ENCODE measurements at places on chromosomes 5 and 9.

DNA sequence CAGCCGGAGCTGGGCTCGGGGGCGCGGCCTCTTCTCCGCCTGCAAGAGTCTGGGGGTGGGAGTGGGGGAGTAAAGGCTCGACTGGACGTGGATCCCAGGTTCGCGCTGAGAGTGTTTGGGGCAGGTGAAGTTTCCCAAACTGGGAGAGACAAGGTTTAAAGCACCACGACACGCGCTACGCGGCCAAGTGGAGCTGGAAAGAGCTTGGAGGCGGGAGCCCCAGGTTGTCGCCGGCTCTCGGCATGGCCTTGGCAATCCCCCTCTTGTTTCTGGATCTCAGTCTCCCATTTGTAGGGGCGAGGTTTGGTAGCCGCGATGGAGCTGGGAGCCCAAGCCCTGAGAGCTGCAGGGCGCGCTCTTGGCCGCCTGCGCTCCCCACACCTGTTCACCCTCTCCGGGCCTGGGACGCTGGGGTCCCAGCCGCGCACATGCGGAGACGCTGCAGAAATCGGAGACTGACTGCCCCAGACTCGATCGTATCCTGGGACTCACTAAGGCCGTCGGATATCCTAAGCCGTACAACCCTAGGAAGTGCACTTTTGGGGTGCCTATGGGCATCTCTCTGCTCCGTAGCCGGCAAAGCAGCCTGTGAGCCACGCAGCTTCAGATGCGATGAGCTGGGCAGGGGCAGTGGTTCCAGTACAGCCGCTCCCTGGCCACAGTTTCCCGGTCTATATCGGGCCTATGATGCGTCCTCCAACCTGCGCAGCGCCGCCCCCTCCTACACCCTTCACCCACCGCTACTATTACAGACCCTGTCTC, 937 bp downstream of the TMOD1 start:
- DNase-seq: no peak

- DNase-seq: no peak
These were observed 57.3 kb upstream of the RPL26L1 start for GRCh38 chr5:172901788-172902496.

- DNase-seq: no peak
These were observed 11.1 kb downstream of the ARSB start for GRCh38 chr5:78974011-78974410.

GRCh38 chr5:142825378-142826089, 55.4 kb downstream of the ARHGAP26 start:
- DNase-seq: no peak

DNA sequence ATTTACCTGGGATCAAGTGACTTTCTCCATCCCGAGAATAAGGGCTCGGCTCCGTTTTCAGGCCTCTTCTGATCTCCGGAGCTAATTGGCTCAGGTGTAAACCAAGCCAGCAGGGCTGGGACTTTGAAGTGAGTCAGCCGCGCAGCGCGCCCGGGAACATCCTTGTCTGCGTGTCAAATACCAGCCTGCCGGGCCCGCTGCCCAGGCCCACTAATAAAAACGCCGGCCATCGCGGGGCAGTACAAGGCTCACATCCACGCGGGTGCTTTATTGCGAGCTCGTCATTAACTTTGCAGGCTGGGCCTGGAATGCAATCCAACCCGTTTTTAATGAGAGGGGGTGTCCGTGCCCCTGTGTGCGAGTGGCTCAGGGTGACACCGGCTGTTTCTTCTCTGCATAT, 416.8 kb downstream of the IRX2 start:
- DNase-seq: peak; percentile 28

DNA sequence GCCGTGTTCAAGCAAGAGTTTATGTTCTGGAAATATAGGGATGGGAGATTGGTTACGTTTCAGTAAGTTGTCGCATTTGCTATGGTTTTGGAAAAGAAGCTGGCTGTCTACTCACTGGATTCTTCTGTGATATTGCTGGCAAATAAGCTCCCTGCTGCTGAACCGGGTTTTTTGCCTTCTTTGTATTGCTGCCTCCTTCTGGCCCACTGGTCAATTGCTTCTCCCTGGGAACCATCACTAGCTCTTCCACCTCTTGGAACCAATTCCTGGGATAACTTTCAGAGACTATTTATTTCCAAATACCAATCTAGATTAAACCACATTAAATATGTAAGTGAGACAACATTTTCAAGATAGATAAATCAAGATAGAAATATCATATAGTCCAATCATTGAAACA, 43.0 kb downstream of the NUDT12 start:
- DNase-seq: no peak

DNA sequence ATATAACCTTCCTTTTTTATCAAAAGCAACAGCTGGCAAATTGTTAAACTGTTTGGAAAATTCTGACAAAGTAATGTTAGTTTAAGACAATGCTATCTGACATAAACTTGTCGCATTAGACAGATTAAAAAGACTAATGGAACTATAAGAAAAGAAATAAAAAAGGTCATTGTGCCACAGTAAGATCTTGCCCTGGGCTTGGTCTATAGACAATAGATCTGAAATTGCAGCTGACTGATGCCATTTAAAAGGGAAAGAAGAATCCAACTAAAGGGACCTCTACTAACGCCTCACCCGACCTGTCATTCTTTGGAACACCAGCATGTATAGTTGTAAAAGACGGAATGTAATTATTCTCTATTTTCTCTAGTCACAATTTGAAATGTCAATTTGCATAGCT, 644.4 kb upstream of the GRAMD2B start:
- no peak for DNase-seq

GRCh38 chr5:61823065-61823464, 482.9 kb upstream of the KIF2A start:
- DNase-seq: no peak

- DNase-seq: peak; percentile 1
These were observed 169.2 kb upstream of the MAP1B start for GRCh38 chr5:71937921-71938698.

DNA sequence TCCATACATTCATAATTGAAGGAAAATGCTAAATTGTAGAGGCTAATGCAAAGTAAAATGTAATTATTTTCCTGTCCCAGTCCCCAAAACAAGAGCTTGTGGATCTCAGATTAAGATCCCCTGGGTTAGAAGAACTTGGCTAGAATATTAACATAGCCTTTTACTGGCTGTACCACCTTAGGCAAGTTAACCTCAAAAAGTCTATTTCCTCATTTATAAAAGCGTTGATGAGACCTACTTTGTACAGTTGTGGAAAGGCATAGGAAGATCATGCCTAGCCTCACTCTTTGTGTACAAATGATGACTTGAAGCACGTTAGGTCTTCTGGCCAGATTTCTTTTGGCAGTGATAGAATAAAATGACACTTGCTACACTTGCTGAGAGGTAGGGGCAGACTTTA, 97.2 kb downstream of the F2RL2 start:
- DNase-seq: no peak

DNA sequence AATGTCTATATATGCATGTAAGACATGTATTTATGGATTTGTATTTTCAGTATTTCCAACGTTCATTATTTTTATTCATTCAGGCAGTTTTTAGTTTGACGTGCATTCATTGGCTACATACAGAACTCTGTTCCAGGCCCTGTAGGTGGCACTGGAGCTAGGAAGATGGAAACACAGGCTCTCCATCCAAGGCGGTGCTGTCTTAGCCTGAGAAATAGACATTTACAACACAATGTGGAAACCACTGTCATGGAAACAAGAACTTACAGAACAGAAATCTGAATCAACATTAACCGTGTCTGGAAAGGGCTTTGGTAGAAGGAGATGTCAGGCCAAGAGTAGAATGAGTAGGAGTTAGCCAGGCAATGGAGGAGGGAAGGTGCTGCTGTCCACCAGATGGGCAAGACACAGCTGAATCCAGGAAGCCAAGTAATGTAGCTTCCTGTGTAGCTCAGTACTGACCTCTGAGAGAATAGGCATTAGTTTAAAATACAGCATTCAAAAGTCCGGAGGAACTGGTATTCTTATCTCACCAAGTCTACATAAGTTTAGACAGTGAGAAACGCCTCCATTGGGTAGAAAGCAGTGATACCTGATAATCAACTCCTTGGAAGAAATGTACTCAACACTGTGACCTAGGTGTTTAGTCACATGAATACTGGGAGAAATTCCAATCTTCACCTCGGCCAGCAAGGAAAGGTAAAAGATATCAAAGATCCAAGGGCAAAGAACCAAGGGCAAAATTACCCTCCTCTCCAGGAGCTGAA, 388.6 kb upstream of the CDH6 start:
- no peak for DNase-seq

- no peak for DNase-seq
These were observed 49.4 kb downstream of the ATP10B start for GRCh38 chr5:160802592-160802991.

GRCh38 chr5:146582051-146582596, 66.1 kb upstream of the GPR151 start:
- no peak for DNase-seq

DNA sequence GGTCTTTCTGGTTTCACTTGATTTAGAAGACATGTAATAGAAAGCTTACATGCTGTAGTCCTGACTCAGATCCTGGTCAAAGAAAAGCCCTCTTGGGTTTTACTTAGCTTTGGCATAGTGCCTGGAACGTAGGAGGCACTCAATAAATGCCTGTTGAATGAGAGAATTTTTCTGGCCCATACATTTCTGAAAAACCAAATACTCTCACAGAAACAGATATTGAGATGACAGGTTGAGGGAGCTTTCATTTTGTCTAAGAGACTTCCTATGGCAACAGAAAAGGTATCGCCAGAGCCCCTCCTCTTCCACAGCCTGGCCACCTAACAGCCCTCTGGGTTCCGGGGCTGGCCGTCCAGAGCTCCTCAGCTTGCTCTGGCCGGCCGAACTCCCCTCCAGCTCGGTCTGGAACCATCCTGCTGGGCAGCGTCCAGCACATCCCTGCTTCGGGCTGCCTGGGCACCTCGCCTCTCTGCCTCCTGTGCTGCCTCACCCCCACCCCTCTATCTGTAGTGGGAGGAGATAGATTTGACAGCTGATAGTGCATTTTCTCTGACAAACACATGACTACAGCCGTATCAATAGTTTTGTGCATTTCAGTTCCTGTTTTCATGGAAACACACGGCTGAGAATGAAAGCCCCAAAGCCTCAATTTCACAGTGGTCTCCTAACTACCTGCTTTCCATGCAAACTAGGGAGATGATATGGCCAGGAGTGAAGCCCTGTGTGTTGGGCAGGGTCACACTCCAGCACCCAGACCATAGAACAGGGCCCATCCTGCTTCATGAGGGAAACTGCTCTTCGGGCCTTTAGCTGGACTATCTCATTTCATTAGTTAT, 1.1 kb downstream of the IL4 start:
- DNase-seq: no peak

DNA sequence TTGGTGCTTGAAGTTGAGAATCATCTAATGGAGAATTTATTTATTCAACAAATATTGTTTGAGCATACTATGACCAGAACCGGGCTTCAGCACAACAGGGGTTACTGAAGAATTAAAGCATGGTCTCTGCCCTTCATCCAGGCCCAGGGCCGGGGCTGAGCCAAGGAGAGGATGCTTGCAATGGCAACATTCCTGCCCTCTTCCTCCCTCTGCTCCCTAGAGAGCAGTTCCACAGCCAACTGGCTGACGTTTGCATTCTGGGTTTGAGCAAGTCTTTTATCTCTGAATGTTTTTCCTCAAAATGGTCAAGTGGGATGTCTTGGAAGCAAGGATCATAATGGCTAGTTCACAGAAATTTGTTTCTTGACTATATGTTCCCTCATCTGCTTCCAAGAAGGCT, 80.7 kb downstream of the GLDC start:
- no peak for DNase-seq

GRCh38 chr5:94402096-94402495, 216.3 kb downstream of the KIAA0825 start:
- DNase-seq: no peak

- DNase-seq: no peak
These were observed 19.8 kb downstream of the DYNC2I2 start for GRCh38 chr9:128636556-128637530.

DNA sequence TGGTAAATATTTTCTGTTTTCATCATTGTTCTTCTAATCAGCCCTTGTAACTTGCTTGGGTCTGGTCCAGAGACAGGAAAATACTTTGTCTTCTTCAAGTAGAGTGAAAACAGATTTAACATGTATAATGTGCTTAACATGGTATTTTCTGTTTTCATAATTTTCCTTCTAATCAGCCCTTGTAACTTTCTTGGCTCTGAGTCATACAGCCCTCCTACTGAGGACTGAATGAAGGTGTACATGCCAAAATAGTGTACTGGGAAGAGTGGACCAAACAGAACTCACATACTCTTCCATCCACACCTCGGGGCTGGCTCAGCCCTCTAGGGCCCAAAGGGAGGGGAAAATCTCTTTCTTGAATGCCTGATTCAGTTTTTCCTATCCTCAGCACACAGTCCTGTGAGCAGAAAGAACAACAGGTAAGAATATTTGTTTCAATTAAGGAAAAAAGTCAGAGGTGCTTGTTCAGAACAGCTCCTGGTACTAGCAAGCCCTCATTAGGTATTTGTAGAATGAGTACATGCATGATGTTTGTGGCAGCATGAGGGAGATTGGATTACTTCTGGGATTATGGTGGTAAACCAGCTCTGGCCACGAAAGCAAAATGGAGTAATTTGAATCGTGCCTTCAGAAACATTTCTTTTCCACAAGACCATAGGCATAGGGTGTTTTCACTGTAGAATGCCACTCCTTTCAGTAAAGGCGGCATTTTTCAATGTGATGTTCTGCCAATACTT, 24.2 kb upstream of the MACIR start:
- DNase-seq: no peak

- no peak for DNase-seq
These were observed 21.5 kb downstream of the SARDH start for GRCh38 chr9:133716564-133717112.

- DNase-seq: no peak
These were observed 61.4 kb downstream of the PTPDC1 start for GRCh38 chr9:94145640-94146039.

DNA sequence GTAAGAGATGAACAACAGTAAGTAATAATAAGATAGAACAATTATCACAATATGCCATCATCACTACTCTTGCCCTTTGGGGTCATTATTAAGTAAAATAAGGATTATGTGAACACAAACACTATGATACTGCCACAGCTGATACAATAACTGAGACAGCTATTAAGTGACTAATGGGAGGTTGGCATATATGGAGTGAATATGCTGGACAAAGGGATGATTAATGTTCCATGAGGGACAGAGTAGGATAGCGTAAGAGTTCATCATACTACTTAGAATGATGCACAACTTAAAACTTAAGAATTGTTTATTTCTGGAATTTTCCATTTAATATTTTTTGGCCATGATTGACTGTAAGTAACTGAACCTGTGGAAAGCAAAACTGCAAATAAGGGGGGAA, 16.6 kb downstream of the POU5F2 start:
- no peak for DNase-seq

- no peak for DNase-seq
These were observed 14.6 kb upstream of the ARSI start for GRCh38 chr5:150317048-150318003.

DNA sequence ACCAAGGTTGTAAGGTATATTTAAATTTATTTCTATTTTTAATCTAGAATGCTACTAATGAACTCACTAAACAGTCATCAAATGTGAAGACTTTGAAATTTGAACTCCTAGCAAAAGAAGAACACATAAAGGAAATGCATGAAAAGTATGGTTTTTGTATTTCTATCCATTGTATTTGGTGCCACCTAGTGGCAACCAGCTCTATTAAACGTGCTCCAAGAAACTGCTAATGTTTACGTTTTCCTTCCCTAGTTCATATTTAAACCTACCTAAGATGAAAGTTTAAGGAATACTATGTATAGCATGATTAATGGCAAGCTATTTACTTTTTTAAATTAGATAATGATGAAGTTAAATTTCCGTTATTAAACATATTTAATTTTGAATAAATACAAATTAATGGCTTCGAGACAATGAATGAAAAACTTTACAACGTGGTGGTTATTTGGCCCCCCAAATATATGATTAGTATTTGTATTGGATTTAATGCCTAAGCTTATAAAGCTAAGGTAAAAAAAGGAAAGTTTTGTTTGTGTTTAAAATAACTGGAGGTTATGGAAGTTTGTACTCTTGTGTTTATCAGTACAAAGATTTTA, 115.9 kb upstream of the SH3GL2 start:
- DNase-seq: peak; percentile 9
